ENCODE measurements at places on chromosomes 2 and 18.

DNA sequence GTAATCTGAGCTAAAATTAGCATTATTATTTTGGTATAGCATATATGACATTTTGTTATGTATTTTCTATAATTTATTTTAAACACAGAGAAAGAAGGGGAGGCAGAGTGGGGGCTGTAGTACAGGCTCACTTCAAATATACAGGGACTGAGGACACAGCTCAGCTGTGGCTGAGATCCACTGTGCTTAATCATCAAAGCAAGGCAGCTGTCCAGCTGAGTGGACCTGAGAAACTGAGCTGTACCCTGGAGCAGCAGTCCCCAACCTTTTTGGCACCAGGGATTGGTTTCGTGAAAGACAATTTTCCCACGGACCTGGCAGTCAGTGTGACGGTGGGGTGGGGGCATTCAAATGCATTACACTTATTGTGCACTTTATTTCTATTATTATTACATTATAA lies 687.2 kb downstream of the RNF144A start:
- no peak for DNase-seq

- DNase-seq, result no peak
Observed at GRCh38 chr2:37125416-37125815, 31.4 kb downstream of the EIF2AK2 start.

GRCh38 chr2:124339709-124340108 lies 314.6 kb downstream of the CNTNAP5 start:
- no peak for DNase-seq

GRCh38 chr18:55900380-55900779 lies 312.4 kb upstream of the TCF4 start:
- DNase-seq, result no peak

DNA sequence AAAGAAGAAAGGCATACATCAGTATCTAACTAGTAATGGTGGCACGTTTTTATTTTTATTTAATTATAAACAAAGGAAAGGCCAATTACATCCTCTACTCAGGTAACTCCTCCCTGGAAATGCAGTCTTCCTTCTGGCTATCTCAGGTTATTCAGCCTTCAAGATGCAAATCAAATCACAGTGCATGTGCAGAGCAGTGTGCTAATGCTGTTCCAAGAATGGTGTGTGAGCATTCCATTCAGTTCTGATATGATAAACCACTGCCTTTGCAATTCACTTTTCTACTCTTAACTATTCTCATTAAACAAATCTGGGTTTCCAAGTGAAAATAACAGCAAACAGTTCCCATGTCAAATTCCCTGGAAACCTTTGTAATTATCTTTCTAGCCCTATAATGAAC lies 38.4 kb downstream of the SEPTIN10 start:
- no peak for DNase-seq

DNA sequence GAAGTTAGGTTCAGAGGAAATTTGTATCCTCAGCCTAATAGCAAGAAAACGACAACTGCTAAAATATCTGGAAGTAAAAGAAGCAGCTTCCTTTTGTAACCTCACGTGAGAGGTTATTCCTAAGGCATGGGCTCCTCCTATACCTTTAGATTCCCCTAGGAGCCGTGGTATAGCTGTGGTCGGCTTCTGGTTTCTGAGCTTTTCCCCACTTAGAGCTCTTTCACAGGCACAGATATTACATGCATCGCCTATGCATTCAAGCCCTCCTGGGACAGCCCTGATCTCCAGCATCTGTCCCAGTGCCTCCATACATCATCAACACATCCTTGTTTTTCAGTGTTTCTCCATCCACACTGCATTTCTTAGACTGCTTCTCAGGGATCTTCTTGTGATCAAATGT lies 289.0 kb downstream of the ALPK2 start:
- no peak for DNase-seq

DNA sequence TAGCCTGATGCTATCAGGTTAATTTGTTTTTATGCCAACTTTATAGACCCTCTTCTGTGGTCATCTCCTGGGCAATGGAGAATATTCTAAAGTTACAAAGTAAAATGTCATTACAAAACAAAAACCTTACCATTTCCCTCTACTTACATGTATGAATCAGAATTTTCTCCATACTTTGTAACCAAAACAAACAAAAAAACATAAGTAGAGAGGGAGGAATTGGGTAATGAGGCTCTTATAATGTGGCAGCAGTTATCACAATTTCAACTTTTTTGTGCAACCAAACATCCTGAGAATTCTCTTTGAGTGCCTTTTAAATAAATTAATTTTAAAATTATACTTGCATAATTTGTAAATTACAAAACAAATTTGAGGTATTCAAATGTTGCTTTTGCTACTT lies 332.8 kb downstream of the TXNL1 start:
- DNase-seq, result no peak

DNA sequence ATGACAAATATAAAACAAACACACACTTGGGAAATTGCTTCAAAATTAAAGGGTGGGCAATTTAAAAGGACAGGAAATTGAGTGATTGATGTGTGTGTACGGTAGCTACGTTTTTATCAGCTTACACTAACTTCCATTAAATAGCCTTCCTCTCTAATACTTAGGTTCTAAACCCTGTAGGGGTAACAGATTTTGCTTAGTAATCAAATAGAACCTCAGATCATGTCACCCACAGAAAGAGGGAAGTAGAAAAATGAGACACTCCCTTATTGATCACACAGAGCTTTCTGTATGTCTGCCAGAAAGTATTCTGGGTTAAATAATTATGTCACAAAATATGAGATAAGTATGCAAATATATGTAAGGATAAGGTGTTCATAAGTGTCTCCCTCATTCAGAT lies 93.3 kb downstream of the ICA1L start:
- no peak for DNase-seq

DNA sequence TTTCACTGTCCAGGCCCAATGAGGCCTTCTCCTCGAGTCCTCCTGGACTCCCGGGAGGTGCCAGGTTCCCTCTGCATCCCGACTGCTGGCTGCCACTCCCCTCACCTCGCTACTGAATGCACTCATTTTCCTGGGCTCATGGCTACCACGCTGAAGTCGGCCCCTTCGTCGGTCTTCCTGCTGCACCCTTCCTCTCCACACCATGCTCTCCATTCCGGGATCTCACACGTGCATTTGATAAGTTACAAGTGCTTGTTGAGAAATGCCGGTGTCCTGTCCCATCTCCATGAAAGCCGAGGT lies 334.7 kb upstream of the MYT1L start:
- no peak for DNase-seq

DNA sequence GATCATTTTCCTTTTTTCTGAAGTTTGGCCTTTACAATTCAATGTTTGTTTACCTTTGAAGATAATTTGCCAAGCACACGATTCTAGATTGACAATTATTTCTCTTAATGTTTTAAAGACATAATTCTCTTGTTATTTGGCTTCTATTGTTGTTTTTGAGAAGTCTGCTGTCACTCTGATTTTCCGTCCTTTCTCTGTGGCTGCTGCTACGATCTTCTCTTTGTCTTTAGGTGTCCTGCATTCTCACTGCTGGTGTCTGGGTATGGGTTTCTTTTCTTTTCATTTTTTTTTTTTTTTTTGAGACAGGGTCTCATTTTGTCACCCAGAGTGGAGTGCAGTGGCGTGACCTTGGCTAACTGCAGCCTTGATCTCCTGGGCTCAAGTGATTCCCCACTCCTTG lies 15.1 kb upstream of the FAM228A start:
- no peak for DNase-seq

- DNase-seq, result no peak
Observed at GRCh38 chr18:52427521-52428175, 87.7 kb downstream of the DCC start.

DNA sequence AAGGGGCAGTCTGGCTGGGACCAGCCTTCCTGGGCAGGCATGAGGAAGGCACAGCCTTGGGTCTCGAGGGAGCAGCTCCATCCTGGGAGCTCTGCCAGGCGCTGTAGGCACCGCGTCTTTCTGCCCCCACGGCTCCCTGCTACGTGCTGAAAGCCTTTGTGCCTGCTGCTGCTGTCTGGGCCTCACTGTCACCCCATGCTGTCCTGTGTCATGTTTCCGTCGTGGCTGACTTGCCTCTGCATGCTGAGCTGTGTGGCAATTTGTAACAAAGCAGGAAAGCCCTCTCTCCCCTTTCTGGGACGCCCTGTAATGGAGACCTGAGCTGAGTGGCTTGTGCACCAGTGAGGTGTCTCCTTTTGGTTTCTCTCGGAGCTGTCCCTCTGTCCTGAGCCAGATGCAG lies 152.5 kb downstream of the TSN start:
- no peak for DNase-seq

DNA sequence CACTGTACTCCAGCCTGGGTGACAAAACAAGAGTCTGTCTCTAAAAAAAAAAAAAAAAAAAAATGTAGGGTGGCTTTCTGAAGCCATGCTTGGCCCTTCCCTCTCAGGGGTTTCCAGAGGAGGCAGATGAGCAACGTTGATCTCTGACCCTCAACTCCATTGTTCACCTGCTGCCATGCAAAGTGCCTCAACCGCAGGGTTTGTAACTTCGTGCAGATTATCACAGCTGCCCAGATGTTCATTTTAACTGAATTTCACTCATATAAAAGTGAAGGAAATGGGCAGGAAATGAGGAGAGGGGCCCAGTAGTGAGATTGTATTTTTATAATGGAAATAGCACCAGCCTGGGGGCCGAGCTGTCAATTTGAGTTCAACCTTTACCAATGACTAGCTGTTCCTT lies 14.9 kb upstream of the B3GNT2 start:
- no peak for DNase-seq

DNA sequence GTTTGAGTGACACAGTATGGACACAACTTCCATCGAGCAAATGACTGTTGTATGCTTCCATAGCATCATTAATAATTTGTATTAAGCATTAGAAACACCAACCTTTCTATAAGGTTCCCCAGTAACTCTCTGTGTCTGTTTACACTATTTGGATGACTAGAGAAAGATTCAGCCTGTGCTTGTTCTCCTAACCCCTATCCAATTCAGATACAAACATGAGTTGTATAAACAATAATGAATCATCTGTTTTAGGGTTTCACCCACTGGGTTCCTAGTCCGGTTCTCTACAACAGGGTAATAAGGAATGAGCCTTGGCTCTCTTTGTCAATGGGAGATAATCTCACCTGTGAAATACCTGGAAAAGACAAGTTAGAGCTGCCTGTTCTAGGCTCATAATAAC lies 894.1 kb upstream of the PIK3C3 start:
- no peak for DNase-seq

DNA sequence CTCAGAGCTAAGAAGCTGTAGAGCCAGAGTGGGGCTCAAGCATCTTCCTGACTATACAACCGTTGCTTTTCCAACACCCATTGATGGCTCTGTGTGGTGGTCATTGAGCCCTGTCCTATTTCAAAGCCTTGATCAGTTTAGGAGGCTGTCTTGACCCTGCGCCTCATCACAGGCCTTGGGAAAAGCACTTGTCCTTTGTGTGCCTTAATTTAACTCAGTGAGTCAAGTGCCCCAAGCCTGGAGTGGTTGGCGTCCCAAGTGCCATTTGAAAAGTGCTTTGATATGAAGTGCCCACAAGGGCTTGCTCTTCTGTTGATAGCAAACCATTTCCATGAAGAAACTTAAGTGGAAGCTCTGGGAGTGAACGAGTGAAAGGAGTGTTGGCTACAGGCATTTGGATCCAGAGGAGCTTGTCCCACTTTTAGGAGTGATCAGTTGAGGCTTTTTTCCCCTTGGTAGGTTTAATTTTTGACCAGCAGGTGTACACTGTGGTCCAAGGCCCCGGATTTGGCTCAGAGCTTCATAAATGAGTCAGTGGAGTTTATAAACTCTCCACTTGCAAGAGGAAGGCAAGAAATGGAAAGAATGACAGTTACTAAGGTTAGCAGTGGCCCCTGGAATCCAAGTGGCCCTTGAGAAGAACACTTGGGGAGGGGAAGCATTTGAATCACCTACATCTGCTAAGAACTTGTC lies 50.3 kb downstream of the ACTR2 start:
- no peak for DNase-seq

DNA sequence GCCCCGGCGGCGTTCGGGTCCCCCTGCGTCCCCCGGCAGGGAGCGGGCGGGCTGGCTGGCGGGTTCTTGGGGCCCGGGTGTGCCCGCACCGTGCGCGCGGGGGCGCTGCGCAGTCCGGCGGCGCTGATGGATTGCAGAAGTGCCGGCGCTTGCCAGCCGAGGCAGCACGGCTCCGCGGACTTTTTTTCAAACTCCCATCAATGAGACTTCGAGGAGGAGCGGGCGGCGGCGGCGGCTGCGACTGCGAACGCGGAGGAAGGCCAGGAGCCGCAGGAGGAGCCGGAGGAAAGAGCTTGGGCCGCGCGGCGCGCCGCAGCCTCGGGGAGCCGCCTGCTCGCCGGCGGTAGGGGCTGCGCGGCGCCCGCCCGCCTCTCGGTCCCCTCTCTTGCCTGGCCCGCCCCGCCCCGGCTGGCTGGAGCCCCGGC lies at the start of gene GLI2:
Gene GLI2 (plus strand): TSS at position 123 of the 425 bp plus-strand sequence. CDS start 61,453 bp downstream, outside the sequence.
- DNase-seq, result no peak

DNA sequence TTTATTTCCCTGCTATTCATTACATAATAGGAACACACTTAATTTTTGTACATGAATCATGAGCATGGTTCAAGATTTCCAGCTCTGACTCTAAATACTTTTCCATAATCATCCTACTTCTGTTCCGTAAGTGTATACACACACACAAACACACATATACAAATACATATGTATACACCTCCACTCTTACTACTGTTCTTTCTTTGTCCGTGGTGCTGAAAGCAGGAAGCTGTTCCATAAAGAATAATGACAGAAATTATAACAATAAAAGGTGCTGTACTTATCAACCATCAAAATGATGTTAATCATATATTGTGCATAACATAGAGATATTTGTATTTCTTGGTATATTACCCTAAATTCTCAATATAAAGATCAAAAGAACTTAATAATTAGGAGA lies 776.9 kb downstream of the DPP10 start:
- DNase-seq, result no peak

DNA sequence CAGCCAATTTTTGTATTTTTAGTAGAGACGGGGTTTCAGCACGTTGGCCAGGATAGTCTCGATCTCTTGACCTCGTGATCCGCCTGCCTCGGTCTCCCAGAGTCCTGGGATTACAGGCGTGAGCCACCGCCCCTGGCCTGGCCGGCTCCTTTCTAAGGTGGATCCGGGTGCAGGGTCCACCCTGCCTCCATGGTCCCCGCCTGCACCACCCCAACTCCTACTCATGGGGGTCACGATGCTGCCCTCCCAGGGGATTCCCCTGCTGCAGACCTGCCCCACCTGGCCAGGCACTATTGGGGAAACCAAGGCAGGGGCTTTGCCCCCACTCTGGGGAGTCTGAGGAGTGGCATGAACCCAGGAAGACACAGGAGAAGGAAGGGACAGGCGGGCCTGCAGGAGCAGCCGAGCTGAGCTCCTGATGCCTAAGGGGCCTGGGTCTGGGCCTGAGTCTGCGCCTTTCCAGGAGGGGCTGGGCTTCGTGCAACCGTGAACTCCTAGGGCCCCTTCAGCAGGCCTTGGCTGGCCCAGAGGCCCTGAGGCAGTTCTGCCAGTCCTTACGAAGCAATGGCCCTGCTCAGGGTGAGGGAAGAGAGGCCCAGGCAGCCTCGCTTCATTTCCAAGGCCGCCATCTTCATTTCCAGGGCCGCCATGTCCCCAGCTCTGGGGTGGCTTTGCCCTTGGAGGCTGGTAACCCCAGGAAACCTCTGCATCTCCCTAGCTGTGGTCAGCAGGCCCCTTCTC lies 67.2 kb upstream of the SMAD7 start:
- DNase-seq, result no peak

GRCh38 chr2:122539311-122539710 lies 783.9 kb downstream of the TSN start:
- DNase-seq, result no peak
